ENCODE measurements at places on chromosomes 5 and 9.

DNA sequence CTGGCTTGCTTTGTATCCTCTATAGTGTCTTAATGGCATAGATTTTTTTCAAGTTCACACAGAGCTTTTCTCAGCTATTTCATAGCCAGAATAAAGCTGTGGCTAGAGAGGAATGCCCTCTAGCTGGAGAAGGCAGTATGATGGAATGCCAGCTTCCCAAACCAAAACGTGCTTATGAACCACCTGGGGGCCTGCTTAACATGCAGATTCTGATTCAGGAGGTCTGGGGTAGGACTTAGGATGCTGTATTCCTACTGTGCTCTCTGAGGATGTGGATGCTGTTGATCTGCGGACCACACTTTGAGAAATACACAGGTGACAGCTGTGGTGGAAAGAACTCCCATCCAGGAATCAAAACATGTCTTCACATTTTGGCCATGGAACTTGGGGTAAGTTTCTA, 49.9 kb upstream of the DPYSL3 start:
- no peak for DNase-seq

GRCh38 chr5:36629729-36630128, 23.3 kb downstream of the SLC1A3 start:
- no peak for DNase-seq

DNA sequence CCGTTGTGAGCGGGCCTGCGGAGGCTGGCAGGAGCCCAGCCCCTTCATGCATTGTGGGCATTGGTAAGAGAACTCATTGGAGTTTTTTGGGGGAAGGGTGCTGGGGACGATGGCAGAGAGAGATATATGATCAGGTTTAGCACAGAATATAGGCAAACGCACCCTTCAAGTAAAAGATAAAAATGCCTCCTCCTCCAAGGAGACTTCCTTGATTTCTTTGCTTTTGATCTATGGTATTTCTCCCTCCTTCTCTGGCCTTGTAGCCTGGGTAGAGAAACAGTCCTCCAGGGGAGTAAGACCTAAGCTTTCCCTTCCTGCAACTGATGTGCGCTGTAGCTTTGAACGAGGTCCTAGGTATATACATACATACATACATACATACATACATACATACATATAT, 960 bp upstream of the PPARGC1B start:
- no peak for DNase-seq

GRCh38 chr5:43412644-43413043, 453 bp upstream of the CCL28 start:
- no peak for DNase-seq

DNA sequence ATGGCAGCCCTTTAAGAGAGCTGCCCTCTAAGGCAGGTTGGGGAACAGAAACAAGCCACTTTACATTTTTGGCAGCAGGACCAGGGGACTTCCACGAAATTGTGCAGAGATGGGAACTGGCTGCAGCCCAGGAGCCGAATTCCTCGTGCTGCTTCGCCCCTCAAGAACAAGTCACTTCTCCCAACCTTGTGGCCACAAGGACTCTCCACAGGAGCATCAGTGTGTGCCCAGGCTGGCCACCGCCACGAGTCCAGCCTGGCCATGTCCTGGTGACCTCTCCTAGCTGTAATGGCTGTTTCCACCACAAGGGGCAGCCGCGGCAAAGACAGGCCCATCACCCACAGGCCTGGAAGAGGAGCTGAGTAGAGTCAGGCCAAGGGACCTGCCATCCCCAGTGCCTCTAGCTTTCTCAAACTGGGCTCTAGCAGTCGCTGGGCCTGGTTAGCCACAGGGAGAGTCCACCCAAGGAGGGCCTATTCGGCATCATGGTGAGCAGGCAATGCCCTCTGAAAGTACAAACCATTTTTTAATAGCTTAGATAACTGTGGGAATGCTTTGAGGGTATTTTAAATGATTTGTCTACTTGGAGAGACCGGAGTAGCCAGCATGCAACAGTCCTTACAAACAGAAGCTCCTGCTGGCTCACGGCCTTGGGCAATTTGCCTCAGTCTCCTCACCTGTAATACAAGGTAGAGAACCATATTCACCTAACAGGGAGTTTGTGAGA, 129.0 kb downstream of the COL23A1 start:
- DNase-seq, result peak; percentile 9

DNA sequence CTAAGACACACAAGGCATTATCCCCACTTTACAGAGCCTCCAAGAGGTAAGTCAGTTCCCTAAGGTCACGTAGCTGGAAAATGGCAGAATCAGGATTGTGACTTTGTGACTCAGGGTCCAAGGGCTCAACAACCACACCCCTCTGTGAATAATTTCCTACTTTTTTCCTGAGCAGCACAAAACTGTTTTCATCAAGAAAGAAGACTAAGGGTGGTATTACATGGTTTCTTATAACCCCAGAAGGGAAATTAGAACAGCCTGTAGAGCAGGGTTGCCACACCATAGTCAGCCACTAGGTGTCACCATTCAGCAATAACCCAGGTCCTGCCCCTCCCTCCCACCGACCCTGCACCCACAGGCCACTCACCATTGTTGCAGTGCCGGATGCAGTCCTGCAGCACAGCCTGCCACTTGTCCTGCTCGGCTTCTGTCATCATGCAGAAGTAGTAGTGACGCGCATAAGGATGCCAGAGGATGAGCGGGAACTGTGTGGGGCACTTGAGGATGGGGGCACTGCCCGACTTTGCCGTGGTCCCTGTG, 72.1 kb downstream of the LRSAM1 start:
- DNase-seq, result no peak

All from memory B cell (primary cell).